ENCODE measurements at places on chromosomes 2 and 18. TPM values are rescaled to one million over a fixed set of nuclear protein-coding genes. Genes with fewer than 3 reads are reported as not detected.
A peak's percentile ranks its signal among the peaks of the same experiment; 100 is the strongest.

The HOXD13 gene
- polyA plus RNA-seq = 0.22 TPM

The STRN gene
- polyA plus RNA-seq = 22.9 TPM

The SLC5A7 gene
- polyA plus RNA-seq = 0.39 TPM

- no peak for DNase-seq
Measured at GRCh38 chr18:61882296-61883004, 10.4 kb downstream of the RNF152 start.

DNA sequence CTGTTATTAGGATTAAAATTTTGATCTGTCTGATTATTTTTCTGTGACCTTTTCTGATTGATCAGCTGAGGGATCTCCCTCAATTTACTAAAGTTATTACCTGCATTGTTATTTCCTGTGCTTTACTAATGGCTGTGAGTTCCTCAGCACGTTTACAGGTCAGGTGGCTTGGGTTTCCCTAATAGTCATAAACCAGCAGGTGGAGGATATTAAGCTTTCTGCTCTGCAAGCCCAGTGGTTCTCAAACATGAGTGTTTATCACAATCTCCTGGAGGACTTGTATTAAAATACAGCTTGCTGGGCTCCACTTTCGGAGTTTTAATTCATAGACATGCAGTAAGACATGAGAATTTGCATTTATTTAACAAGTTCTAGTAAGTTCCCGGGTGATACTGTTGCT is 22.4 kb upstream of the UGP2 start:
- no peak for DNase-seq

- DNase-seq = peak; percentile 68
Measured at GRCh38 chr2:235005603-235006259, 53.9 kb downstream of the SH3BP4 start.

- no peak for DNase-seq
Measured at GRCh38 chr2:159959136-159959535, 103.3 kb downstream of the PLA2R1 start.

GRCh38 chr2:17912266-17912691 is 33.8 kb downstream of the KCNS3 start:
- DNase-seq = no peak

DNA sequence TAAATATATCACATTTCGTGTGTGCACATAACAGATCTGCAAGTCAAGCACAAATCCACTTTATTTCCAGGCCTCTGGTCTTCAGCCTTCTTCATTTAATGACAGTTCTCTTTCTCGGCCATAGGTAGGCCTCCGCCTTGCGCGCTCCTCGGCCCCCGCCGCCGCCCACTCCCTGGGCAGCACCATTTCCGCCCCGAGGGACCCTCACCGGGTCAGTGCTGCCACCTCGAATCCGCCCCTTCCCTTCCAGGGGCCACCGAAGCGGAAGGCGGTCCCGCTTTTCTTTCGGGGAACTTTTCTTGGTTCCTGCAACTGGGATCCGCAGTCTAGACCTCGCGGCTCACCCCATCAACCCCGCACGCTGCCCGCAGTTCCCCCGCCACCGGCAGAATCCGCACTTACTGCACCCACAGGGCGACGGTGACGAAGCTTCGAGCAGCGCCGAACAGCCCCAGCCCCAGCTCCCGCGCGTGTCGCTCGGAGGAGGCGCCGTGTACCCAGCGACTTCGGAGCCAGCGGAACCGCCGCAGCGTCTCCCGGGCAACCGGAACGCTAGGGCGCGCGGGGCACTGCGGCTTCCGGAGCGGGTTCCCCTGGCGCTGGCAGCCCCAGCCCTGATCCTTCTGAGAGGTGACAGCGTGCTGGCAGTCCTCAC is at the start of gene CDKL4:
Gene CDKL4 (minus strand): TSS at position 502 of the 655 bp plus-strand sequence.
- no peak for DNase-seq

DNA sequence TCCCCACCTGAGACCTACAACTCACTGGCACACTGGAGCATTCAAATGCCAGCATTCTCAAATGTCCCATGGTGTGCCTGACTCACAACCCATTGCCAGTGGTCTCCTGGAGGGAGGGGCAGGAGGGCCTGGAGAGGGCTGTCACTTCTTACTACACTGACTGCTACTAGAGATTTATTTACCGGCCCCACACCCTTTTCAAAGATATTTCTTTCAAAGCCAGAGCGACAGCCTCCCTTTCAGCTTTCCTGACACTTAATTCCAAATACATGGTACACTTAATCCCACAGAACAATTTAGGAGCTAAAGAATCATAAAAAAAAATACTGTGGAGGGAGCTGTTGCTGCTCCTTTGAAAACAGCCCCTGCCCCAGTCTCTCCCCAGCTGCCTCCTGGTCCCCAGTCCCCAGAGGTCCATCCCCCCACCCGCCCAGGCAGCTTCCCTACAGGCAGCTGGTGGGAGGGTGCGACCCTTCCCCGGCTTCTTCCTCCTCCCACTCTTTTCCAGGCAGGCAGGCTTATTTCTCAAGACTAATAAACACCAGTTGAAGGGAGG is 129.1 kb upstream of the SMAD2 start:
- DNase-seq = no peak

GRCh38 chr2:161257123-161257952 is 50.9 kb upstream of the PSMD14 start:
- DNase-seq = no peak

DNA sequence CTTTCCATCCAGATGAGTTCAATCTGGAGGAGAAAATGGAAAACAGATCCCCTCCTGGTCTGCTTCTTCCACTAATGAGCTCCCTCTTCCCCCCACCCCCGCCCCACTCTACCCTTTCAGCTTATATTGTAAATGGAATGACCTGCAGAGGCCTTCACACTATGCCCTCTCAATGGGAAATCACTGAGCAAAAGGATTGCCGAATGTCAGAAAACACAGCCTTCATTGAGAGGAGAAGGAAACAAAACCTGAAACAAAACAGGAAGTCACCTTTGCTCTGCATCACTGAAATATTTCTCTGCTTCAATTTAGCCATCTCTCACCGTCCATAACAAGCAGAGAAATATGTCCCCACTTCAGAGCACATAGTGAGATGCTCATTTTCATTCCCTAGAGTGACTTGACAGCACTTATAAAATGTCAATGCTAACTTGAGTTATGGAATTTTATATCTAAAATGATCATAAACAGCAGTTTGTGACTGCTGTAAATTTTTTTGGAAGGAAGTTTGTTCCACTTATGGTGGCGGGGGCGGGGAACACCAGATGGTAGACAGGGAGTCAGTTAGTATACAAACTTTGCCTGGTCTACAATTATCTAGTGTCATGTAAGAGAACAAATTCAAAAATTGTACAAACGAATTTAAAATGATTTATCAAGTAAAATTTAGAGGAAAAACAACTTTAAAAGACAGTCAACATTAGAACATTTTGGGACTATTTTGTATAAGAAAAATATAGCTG is 1.8 kb upstream of the FRZB start:
- no peak for DNase-seq

DNA sequence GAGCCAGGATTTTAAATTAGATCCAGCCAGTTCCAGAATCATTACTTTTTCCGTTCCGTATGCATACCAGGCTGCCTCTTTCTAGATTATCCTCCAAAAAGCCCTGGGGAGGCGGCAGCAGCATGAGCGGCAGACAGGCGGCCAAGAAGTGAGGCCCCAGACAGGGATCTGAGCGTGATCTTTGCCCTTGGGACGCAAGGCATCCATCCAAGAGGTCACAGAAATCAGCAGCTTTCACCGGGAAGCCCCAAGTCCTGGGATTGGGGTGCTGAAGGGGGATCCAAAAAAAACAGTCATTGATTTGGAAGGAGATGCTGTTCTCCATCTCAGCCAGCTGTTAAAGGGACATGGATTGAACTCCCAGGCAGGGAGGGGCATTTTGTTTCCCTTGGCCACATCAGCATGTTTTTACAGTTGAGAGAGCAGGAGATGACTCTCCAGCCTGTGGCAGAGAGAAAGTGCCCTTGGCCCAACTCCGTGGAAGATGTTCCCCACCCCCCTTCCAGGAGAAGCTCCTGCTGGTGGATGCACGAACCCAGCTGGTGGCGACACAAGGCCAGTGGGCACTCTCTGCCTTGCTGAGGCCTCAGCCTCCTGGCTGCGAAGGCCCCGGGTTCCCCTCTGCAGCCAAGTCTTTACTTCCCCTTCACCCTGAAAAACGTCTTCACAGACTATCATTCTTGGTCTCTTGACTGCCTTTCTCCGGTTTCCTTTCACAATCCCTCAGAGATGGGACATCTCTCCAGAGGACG is 265.6 kb downstream of the ANAPC1 start:
- DNase-seq = no peak

GRCh38 chr2:62526531-62527381 is 20.8 kb upstream of the TMEM17 start:
- no peak for DNase-seq

- DNase-seq = no peak
Measured at GRCh38 chr2:240873805-240874714, 5.4 kb downstream of the AGXT start.

- no peak for DNase-seq
Measured at GRCh38 chr18:21463718-21464117, 136.8 kb downstream of the ESCO1 start.
